ENCODE measurements at places on chromosomes 13 and 19.
A peak's percentile ranks its signal among the peaks of the same experiment; 100 is the strongest.

- DNase-seq = no peak
These were observed 30.1 kb upstream of the OBI1 start for GRCh38 chr13:78689011-78689410.

DNA sequence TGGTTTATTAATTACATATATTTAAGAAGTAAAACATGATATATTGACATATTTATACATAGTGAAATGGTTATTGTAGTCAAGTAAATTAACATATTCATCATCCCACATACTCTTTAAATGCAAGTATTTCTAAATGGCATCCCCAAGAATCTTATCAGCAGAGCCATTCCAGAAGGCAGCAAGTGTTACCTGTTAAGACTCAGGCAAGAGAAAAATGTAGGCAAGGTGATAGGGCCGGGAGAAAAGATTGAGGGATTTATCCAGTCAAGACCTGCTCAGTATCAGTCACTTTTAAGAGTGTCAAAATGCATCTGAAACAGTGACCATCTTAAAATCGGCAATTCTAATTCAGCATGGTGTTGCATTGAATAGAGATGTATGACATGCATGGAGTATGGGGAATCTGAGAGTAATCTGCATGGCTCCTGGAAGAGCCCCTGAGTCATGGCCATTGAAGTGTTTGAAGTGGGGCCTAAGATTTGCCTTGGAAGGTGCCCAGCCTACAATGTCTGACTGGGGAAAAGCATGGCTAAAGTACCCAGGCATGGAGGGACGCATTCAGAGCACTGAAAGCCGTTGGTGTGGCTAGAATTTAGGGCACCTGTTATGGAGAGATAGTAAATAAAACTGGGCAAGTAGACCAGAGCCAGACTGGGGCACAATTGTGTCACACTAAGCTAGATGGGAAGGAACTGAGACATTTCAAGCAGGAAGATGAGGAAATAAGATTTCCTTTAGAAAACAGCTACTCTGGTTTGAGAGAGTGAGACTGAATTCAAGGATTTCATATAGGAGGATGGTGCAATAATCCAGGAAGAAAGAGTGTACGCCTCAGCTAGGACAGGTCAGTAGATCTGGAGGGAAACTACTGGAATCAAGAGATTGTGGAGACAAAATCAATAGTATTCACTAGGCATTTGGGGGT lies 25.0 kb upstream of the C1QTNF9B start:
- DNase-seq = no peak

GRCh38 chr19:6250024-6250615 lies 29.7 kb downstream of the MLLT1 start:
- DNase-seq = no peak

DNA sequence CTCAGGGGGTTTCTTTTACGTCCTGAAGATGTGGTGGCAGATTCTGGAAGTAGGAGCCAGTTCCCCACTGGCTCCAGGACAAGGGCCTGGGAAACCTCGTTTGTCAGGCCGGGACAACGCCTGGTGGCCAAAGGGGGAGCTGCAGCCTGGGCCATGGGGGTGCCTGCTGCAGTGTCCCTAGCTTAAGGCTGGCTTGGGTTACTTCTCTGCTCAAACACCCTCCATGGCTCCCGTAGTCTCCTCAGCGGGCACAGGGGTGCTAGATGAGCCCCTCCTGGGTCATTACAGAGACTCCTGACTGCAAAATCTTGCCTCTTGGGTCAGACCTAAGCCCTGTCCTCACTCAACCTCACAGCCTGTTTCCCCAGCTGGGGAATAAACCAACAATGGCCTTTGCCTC lies 14.7 kb downstream of the CILP2 start:
- DNase-seq = no peak

DNA sequence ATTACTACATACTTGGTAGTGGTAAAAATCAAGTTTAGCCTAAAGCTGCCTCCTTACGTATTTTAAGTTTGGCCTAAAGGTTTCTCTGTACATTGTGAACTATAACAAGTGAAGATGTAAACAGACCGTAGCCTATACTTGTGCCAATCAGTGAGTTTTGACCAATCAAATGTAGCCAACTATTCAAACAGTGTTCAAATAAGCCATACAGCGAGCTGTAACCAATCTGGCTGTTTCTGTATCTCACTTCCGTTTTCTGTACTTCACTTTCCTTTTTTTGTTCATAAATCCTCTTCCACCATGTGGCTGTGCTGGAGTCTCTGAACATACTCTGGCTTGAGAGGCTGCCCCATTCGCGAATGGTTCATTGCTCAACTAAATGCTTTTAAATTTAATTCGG lies 2504.6 kb downstream of the PCDH9 start:
- DNase-seq = no peak

DNA sequence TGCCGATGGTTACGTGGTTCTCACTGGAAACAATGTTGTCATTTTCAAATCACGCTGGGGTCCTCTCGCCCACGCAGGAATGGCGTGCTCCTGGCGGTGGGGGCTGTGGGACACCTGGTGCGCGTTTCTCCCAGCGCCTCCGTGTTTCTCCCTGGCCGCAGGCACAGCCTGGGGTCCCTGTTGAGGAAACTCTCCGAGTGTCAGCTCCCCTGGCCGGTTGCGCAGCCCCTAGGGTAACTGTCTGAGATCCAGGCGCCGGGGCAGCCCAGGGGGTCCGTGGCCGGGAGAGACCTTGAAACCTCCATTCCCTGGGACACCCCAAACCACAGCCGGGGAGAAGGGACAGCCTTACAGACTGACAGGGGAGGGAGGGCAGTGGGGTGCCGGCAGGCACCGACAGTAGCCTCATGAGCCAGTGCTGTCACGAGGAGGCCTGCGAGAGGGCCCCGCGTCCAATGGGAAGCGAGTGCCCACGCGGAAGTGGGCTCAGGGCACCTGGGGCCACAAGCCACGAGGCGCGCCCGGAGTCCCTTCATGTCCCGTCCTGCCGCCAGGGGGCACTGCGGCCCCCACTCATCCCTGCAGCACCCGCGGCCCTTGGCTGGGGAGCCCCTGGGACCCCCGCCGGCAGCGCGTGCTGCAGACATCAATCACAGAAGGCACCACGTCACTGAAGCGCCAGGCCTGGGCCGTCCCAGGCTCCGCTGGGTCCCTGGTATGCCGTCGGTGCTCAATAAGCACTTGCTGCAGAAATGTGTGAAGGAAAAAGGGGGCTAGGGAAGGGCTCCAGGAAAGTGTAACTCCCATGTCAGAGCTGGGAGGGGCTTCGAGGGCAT lies 9.5 kb downstream of the ADAMTSL5 start:
- DNase-seq = peak; percentile 58

GRCh38 chr19:51794885-51795490 lies at the start of gene FPR3:
FPR3 (plus strand) TSS chr19:51795157; CDS start chr19:51823749, 28,592 bp downstream.
- DNase-seq = no peak

- no peak for DNase-seq
These were observed 142.9 kb upstream of the SPACA7 start for GRCh38 chr13:112233256-112233655.

DNA sequence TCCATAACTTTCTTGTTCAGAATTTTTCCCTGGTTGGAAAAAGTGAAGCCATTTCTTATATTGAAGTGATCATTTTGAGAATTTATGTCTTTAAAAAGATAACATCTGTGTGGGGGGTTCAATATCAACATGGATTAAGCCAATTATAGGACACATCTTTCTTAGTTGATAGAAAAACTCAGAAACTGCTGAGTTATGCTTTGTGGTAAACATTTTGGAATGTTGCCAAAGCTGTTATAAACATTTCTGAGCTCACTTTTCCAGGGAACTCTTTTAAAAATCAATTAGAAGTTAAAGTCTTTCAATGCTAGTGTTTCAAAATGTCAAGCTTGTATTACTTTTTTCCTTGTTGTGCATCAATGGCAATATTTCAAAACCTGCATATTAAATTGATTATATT lies 248.8 kb downstream of the DACH1 start:
- DNase-seq = no peak

- no peak for DNase-seq
These were observed 30.7 kb downstream of the HTR2A start for GRCh38 chr13:46866150-46866549.

GRCh38 chr19:1863328-1863637 lies at the start of gene KLF16:
KLF16 (minus strand) TSS chr19:1863579; CDS start chr19:1863497, 82 bp downstream.
- no peak for DNase-seq

GRCh38 chr19:2555422-2556220 lies 79.7 kb downstream of the GADD45B start:
- no peak for DNase-seq

Measured in activated CD4-positive, alpha-beta T cell treated with anti-CD3 and anti-CD28 coated beads, Interleukin-2, amount 50 U/mL, for 4 hours (primary cell).